ENCODE measurements at places on chromosomes 16 and 17.

DNA sequence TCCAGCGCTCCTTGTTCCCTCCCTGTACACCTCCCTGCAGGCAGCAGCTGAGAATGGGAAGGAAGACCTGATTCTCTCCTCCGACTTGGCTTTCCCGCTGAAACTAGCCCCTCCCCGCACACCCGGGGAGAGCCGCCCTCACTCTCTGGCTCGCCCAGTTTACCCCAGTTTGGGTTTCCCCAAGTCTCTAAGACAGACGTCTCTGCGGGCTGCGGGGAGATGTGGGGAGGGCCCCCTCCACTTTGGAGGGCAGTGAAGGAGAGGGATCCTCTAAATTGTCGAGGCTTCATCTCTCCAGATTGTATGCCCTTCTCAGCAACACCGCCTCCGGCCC, 797 bp downstream of the GRB7 start:
- DNase-seq, result no peak

- no peak for DNase-seq
These were observed 47.8 kb downstream of the NFAT5 start for GRCh38 chr16:69613378-69614154.

- no peak for DNase-seq
These were observed 59.5 kb upstream of the LHX1 start for GRCh38 chr17:36877771-36878170.

- DNase-seq, result no peak
These were observed 18.1 kb upstream of the DHX40 start for GRCh38 chr17:59547131-59547915.

DNA sequence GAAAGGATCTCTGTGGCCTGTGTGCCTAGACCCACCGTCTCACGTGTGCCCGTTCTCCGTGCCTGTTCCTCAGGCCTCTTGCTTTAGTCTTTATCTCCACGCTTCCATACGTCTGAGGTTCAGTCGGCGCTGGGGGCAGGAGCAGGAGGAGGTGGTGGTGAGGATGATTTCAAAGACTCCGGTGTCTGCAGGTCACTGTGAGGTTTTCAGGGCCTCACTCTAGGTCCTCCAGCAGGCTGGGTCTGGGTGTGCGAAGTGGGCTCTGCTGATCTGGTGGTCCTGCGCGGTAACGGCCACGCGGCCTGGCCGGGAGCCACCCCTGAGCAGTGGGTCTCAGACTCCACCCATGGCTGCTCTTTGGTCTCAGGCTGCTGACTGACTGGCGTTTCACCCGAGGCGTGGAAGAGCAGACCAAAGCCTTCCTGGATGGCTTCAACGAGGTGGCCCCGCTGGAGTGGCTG, 14.4 kb upstream of the CLEC18A start:
- DNase-seq, result no peak

- DNase-seq, result no peak
These were observed 339.5 kb downstream of the HS3ST4 start for GRCh38 chr16:26031286-26031685.

- DNase-seq, result no peak
These were observed 204.7 kb upstream of the GOT2 start for GRCh38 chr16:58938811-58939210.

- DNase-seq, result no peak
These were observed 59.6 kb downstream of the MAP2K6 start for GRCh38 chr17:69473841-69474831.

DNA sequence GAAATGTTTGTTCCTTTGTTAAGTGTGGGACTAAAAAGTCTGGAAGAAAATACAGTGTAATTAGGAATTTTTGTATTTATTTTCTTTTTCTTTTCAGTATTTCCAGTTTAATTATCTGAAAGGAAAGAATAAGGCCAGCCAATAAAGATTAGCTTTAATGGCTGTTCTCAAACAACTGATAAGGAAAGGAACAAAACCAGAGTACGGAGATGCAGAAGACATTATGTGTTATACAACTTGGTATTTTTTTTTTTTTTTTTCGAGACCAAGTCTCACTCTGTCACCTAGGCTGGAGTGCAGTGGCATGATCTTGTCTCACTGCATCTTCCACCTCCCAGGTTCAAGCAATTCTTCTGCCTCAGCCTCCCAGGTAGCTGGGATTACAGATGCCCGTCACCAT, 47.5 kb downstream of the SNTB2 start:
- DNase-seq, result no peak

GRCh38 chr17:34269969-34270368, at the start of gene CCL7:
CCL7 (plus strand) TSS chr17:34270221; CDS start chr17:34270291, 70 bp downstream.
- DNase-seq, result no peak

GRCh38 chr16:62872339-62872738, 836.1 kb upstream of the CDH8 start:
- no peak for DNase-seq

DNA sequence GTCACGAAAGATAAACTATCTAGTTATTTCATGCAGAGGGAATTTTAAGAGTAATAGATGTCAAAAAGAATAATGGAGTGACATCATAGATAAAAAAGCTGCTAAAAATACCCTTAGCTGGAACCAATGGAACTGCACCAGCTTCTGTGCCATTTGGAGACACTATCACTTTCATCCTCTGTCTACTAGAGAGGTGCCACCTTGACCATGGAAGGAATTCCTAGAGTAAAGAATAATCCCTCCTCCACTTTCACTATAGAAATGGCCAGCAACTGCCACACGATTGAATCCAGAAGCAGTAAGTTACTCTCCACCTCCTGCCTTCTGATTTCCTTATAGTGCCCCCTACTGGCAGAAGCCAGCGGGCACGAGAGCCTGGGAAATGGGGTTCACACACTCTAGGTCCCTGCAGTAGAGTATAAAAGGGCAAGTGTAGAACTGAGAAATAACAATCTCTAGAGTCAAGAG, 2.8 kb upstream of the ALDH3A2 start:
- DNase-seq, result no peak

GRCh38 chr16:74666010-74666421, 661 bp downstream of the RFWD3 start:
- no peak for DNase-seq

GRCh38 chr16:64225036-64225435, 896.8 kb downstream of the CDH11 start:
- DNase-seq, result no peak

GRCh38 chr17:78378225-78379130, at the start of gene PGS1:
PGS1 (plus strand) TSS chr17:78378649; CDS start chr17:78378666, 17 bp downstream.
- DNase-seq, result no peak

DNA sequence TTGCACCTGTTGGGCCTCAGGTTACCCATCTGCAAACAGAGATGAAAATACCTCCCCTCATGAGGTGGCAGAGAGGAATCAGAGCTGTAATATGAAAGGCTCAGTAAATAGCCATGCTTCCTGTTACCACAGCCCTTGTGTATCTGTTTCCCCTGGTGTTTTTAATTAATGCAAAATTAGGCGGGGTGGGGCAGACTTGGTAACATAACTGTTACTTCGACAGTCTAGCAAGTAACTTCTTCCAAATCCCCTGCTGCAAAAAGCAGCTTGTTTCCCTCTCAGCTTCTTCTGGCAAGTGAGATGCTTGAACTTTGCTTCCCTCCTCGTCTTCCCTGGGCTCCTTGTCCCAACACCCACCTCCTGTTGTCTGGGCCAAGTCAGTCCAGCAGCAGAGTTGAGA, 381.5 kb downstream of the CPPED1 start:
- DNase-seq, result no peak

DNA sequence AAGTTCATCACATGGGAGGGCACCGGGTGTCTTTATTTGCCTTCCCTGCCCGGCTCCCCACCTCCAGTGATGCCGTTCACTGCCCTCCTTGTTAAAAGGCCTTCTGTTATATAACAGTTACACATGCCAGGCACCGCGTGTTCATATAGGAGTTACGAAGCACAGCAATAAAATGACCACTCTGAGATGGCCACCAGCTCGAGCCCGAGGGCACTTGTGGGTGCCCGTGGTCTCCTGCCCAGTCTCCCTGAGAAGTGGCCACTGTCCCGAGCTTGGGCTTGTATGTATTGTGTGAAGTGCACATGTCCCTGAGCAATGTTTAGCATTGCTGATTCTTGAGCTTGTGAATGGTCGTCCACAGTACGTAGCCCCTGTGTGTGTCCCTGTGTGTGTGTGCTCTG, 355.6 kb downstream of the SEC14L1 start:
- no peak for DNase-seq

- DNase-seq, result no peak
These were observed 146.1 kb downstream of the IRF8 start for GRCh38 chr16:86044881-86045590.

- DNase-seq, result no peak
These were observed 47.9 kb upstream of the ARL4D start for GRCh38 chr17:43350888-43351361.

DNA sequence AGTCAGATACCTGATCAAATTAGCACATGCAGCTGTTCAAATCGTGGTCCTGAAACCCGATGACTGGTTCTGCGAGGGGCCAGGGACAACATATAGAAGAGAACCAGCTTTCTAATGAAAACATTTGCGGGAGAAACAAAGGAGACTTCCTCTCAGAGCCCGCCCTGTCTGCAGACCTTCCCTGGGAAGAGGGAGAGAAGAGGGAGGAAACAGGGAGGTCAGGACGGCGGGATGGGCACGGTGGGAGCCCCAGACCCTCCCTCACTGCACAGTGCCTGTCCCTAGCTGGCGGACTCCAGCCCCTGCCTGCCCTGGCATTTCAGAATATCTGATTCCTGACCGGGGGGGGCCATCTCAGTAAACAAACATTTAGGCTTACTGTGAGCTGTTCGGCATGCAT, 317.3 kb downstream of the FOXL1 start:
- no peak for DNase-seq

DNA sequence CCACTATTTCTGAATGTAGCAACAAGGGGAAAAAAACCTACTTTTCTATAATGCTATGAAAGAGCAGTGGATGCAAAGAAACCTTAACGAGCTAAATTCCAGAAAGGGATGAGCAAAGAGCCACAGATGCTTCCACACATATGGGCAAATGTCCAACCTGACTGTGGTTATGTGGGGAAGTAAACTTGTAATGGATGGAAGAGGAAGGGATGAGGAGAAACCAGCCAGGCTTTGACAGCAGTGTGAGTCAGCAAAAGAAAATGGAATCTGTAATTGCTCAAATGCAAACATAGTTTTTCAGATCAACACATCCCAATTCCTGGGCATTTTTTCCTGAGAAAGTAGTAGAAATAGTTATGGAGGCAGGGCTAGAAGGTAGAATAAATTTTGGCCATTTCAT, 204.8 kb upstream of the CPHXL start:
- DNase-seq, result no peak

- no peak for DNase-seq
These were observed 5.0 kb downstream of the RPL23 start for GRCh38 chr17:38848557-38848891.

DNA sequence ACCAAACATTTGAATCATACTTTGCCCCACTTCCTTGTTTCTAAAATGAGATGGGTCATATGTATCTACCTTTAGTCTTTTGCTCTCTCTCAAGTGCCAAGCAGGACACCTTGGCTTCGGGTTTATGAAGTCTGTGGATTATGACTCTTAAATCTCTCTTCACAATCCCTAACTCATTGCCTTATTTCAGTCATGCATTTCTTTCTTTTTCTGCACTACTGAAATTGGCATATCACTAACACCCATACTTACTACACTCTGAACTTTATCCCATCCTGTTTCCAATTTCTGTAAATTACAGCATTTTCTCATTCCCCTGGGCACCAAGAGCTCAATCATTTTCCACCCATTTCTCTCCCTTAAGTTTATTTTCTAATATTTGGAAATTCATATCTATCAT, 42.0 kb downstream of the ABCA9 start:
- DNase-seq, result no peak

GRCh38 chr17:4101759-4102405, 40.9 kb downstream of the ZZEF1 start:
- no peak for DNase-seq

- DNase-seq, result no peak
These were observed 2183.0 kb downstream of the TP53TG3F start for GRCh38 chr16:35642322-35642835.

DNA sequence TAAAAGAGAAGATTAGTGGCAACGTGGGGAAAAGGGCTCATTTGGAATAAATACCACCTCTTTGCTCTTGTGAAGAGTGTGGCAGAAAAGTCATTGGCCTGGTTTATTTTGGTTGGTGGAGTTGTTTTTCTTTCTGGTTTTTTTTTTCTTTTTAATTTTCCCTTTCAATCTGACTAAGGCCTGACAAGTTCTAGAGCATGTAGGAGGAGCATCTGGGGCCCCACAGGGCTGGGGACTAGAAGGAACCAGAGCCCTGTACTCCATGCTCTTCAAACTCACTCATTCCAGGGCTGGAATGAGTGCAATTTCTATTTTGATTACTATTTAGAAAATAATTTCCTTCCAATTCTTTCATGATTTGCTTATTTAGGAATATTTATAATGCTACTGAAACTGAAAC, 13.3 kb downstream of the IRX5 start:
- DNase-seq, result no peak

DNA sequence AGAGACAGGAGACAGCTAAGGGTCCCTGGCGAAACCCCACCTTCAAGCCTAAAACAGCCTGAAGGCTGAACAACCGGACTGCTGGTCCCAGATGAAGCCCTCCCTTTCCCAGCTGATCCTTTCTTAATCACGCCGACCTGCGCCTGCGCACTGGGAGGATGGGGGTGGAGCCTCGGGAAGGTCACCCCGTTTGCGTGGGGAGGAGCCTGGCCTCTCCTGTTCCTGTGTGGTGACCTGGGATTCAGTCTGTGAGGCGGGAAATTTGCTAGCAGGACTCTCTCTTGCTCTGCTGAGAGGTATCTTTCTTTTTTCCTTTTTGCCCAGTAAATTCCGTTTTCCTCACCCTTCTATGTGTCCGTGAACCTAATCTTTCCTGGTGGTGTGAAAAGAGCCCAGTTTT, 9.6 kb downstream of the FAM20A start:
- no peak for DNase-seq

DNA sequence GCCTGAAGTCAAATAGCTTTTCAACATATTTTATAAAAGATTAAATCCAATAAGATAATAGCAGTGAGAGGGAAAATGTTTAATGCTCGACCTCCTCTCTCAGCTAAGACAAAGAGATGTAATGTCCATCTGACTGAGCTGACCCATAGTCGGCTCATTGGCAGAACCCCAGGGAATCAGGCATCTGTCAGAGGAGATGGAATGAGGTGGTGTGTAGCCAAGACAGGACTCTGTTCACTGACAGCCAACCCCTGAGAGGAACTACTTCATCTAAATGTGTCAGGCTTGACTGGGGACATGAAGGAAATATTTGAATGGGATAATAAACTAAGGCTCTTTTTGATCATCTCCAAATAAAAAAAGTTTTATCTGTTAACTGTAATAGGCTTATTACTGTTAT, 188.0 kb downstream of the CDH11 start:
- DNase-seq, result no peak

GRCh38 chr17:9389111-9389527, 186.5 kb downstream of the STX8 start:
- no peak for DNase-seq
